ENCODE measurements at places on chromosomes 13 and 19.

DNA sequence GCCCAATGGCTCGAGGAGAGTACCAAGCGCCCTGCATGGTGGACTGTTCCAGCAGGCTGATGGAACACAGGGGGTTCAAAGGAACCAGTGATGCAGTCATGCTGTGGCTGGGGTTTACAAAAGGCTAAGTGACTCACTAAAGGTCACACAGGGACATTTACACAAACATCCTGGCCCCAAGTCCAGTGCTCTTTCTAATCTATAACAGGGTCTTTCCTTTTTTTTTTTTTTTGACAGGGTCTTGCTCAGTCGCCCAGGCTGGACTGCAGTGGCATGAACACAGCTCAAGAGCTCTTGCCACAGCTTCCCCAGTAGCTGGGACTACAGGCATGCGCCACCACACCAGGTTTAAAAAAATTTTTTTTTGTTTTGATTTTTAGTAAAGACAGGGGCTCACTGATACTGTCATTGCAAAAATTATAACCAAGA, 2.8 kb upstream of the SLC25A15 start:
- no peak for DNase-seq

GRCh38 chr19:56622374-56622773, 20.6 kb upstream of the SMIM17 start:
- DNase-seq: no peak

DNA sequence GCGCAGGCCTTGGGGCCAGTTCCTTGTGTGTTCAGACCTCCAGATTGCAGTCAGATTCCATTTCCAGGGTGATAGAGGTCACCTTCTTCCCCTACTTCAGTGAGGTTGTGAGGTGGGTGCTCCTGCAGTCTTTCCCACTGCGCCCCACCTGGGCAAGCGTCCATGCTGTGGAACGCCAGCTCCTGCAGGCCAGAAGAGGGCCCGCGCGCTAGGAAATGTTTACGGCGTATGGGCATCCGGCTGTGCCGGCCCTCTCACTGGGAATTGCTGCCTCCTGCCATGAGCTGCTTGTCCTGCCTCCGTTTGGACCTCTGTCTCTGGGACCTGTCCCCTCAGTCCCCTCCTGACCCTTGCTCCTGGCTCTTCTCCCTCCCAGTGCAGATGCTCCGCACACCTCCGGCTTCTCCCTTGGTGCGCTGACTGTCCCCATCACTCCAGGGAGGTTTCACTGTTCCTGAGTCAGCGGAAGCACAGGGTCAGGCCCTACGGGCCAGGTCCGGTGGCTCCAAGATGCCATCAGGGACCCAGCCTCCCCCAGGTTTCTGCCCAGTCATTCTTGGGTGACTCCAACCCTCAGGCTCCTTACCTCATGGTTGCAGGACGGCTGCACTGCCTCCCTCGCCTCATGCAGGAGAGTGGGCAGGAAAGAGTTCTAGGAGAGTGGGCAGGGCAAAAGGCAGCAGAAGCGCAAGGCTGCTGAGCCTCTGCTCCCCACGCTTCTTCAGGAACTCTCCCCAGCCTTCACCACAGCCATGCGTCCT, 56.6 kb downstream of the SMARCA4 start:
- no peak for DNase-seq

DNA sequence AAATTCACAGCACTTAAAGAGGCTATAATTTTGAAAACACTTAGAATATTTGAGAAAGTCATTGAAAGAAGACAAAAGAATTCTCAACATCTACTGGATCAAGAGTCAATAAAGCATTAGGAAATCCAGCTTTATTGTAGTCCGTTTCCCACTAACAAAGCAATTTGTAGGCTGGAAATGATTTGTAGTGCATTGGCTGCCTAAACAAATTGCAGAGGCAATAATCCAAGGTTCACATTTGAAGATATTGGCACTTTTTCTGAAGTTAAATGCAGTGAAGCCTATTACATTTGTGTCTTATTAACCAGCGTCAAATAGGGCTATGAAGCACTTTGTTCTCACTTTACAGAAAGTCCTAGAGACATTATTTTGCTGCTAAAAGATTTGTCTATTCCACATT, 848.1 kb upstream of the SLITRK1 start:
- no peak for DNase-seq

DNA sequence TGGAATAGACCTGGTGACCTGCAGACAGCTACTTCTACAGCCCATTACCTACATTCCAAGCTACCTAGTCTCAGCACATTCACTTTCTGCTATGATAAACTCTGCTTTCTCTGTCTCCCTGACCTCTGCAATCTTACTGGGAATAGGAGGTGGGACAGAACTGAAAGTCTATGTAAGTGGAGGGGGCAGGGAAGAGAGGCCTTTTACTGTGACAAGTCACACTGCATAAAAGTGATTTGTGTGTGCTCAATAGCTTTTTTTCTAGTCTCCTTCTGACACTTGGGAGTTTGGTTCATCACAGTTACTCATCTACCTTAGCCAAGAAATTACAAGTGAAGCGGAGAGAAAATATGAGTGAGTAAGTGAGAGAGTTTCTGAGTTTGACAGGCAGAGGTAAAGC, 322.4 kb downstream of the OLFM4 start:
- no peak for DNase-seq

All from NCI-H1105 (cell line).